Nephron progenitor cell (in vitro differentiated cells): ENCODE measurements at places on chromosomes 6 and 20.

- DNase-seq: no peak
- no peaks in the 10 kb centered on the region for H3K27me3 ChIP-seq
- H3K4me3 ChIP-seq: peak overlapping the region; percentile 35
- H3K36me3 ChIP-seq: peaks cover 22% of the 10 kb centered on the region
- peak overlapping the region; percentile 94 for H3K27ac ChIP-seq
Measured at GRCh38 chr6:139625081-139625939, 250.9 kb upstream of the CITED2 start.

- no peak overlapping the region for H3K27ac ChIP-seq
- no peak for DNase-seq
- H3K4me3 ChIP-seq: no peak overlapping the region
- H3K36me3 ChIP-seq: peaks cover 29% of the 10 kb centered on the region
- no peaks in the 10 kb centered on the region for H3K27me3 ChIP-seq
- H3K4me1 ChIP-seq: peaks cover 8% of the 10 kb centered on the region
Measured at GRCh38 chr6:57207141-57207540, 15.0 kb downstream of the RAB23 start.

GRCh38 chr20:891706-892080 lies 24.4 kb downstream of the ANGPT4 start:
- peaks cover 15% of the 10 kb centered on the region for H3K27me3 ChIP-seq
- peak; percentile 21 for DNase-seq
- H3K27ac ChIP-seq: no peak overlapping the region
- H3K4me1 ChIP-seq: peaks cover 35% of the 10 kb centered on the region
- no peak overlapping the region for H3K4me3 ChIP-seq

- H3K4me3 ChIP-seq: no peak overlapping the region
- peaks cover 4% of the 10 kb centered on the region for H3K27me3 ChIP-seq
- no peak overlapping the region for H3K27ac ChIP-seq
- DNase-seq: no peak
- no peaks in the 10 kb centered on the region for H3K36me3 ChIP-seq
Measured at GRCh38 chr6:46098678-46099077, 31.1 kb upstream of the ENPP4 start.

DNA sequence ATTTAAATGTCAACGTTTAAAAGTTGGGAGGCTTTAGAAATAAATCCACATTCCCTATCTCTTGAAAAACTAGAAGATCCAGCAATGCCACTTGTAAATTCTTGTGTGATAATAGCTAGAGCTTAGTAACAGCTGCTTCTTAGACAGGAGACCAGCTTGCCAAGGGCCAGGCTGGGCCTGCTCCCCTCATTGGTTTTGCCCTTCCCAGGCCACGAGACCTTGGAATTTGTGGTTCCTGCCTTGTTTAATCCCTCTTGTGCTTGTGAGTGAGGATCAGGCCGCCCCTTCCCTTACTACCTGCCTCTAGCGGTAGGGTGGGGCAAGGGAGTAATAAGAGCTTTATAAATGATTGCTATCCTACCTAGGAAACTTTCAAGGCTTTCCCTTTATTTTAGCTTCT lies 363.5 kb downstream of the SYNE1 start:
- H3K36me3 ChIP-seq: peaks cover 9% of the 10 kb centered on the region
- DNase-seq: no peak
- no peak overlapping the region for H3K27ac ChIP-seq
- peaks cover 2% of the 10 kb centered on the region for H3K27me3 ChIP-seq
- H3K4me1 ChIP-seq: peaks cover 17% of the 10 kb centered on the region

DNA sequence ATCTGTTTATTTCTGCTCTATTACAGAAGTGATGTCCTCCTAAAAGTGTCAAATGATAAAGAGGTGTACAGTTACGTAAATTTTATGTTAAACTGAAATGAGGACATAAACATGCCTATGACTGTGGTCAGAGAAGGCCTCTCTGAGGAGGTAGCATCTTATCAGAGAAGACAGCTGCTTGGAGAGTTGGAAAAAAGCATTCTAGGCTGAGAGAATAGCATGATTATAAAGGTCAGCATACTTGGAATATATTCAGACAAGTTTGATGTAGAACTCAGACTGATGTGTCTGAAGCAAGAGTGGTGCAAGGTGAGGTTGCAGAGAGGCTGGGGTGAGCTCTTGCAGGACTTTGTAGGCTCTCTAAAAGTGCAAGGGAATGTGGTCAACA lies 3.1 kb upstream of the PCNA start:
- H3K27ac ChIP-seq: no peak overlapping the region
- no peak for DNase-seq
- H3K4me3 ChIP-seq: no peak overlapping the region
- H3K36me3 ChIP-seq: peaks cover 2% of the 10 kb centered on the region
- peaks cover 42% of the 10 kb centered on the region for H3K4me1 ChIP-seq

GRCh38 chr6:84774157-84774984 lies 10.0 kb upstream of the TBX18 start:
- peaks cover 16% of the 10 kb centered on the region for H3K4me1 ChIP-seq
- H3K27me3 ChIP-seq: peaks cover 97% of the 10 kb centered on the region
- peak; percentile 80 for DNase-seq
- no peaks in the 10 kb centered on the region for H3K36me3 ChIP-seq

DNA sequence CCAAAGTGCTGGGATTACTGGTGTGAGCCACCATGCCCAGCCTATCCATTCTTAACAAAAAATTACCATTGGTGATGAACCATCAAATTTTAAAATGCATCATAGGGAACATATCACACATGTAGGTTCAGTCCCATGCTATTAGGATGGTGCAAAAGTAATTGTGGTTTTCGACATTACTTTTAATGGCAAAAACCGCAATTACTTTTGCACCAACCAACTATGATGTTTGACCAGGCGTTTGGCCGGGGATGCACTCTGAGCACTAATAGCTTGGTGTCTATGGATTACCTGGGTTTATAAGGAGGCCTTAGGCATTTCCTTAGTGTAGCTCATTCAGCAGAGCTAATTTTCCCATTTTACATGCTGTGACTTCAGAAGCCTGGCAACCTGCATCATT lies 246.5 kb upstream of the SUPT3H start:
- no peaks in the 10 kb centered on the region for H3K27me3 ChIP-seq
- DNase-seq: no peak
- no peaks in the 10 kb centered on the region for H3K36me3 ChIP-seq
- H3K27ac ChIP-seq: no peak overlapping the region
- no peak overlapping the region for H3K4me3 ChIP-seq

GRCh38 chr6:120646101-120646500 lies 688.2 kb downstream of the TBC1D32 start:
- no peaks in the 10 kb centered on the region for H3K27me3 ChIP-seq
- DNase-seq: peak; percentile 4
- no peaks in the 10 kb centered on the region for H3K36me3 ChIP-seq
- H3K4me3 ChIP-seq: no peak overlapping the region
- H3K4me1 ChIP-seq: peaks cover 13% of the 10 kb centered on the region

DNA sequence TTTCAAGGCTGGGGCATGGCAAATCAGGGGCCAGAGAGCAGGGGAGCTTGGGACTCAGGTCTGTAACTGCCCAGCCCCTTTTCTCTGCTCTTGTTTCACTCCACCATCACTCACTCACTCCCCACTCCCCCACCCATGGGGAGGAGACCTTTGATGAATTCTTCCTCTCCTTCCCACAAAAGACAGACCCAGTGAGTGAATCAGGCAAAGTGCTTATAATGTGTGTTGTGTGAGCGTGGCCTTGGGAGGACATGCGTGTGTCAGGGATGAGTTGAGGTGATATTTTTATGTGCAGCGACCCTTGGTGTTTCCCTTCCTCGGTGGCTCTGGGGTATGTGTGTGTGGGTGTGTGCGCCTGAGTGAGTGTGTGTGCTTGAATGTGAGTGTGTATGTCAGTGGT lies 1.0 kb upstream of the CUL9 start:
- H3K27ac ChIP-seq: peak overlapping the region; percentile 96
- peaks cover 37% of the 10 kb centered on the region for H3K36me3 ChIP-seq
- H3K4me3 ChIP-seq: peak overlapping the region; percentile 91
- H3K27me3 ChIP-seq: peaks cover 3% of the 10 kb centered on the region

- no peak for DNase-seq
- no peak overlapping the region for H3K4me3 ChIP-seq
- peaks cover 6% of the 10 kb centered on the region for H3K27me3 ChIP-seq
- H3K4me1 ChIP-seq: no peaks in the 10 kb centered on the region
Measured at GRCh38 chr20:4853757-4854560, 132.2 kb downstream of the PRND start.

- no peak overlapping the region for H3K4me3 ChIP-seq
- peaks cover 6% of the 10 kb centered on the region for H3K4me1 ChIP-seq
Measured at GRCh38 chr20:44069203-44070011, 117.6 kb downstream of the JPH2 start.

DNA sequence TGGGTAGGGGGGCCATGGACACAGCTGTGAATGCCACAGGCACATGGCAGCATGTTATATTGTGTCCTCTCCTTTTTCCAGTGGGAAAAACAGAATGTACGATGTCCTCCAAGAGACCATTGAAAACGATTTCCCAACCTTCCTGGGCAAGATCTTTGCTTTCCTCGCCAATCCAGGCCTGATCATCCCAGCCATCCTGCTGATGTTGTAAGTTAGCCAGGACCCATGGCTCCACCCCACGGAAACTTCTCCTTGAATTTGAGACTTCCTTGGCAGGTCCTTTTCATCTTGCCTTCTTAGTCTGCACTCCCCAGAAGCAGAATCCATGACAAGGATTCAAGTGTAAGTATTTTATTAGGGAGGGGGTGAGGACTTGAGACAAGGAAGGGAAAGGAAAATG lies 28.2 kb upstream of the NOP56 start:
- H3K4me1 ChIP-seq: no peaks in the 10 kb centered on the region
- no peaks in the 10 kb centered on the region for H3K36me3 ChIP-seq
- no peak overlapping the region for H3K4me3 ChIP-seq
- H3K27me3 ChIP-seq: peaks cover 51% of the 10 kb centered on the region
- H3K27ac ChIP-seq: no peak overlapping the region

- H3K27me3 ChIP-seq: peaks cover 3% of the 10 kb centered on the region
- no peak overlapping the region for H3K4me3 ChIP-seq
- peaks cover 29% of the 10 kb centered on the region for H3K36me3 ChIP-seq
- H3K27ac ChIP-seq: no peak overlapping the region
- no peak for DNase-seq
Measured at GRCh38 chr6:11223286-11223864, 9.1 kb downstream of the NEDD9 start.

DNA sequence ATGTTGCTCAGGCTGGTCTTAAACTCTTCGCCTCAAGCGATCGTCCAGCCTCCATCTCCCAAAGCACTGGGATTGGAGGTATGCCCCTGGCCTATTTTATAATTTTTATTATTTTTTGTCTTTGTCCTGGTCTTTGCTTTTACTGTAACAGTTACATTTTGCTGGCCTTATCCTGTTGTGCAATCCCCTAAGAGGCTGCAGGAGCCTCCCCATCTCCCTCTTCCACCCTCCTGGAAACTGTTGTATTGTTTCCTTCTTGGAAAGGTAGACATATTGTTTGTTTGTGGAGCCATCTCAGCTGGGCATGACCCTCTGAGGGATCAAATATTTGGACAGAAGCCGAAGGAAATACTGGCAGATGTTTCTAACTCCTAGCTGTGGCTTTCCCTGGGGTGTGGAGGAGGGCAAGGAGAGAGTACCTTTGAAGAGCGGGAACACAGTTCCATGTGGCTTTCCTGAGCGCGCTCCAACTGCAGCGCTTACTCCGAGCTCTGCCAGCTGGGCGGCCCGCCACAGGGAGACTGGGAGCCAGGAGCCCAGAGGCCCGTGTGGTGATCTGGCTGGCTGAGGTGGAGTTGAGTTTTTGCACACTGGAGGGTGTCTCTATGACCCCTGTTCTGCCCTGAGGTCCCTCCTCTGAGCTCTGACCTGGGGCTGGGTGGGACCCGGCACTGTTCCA lies 4.9 kb downstream of the MAPK13 start:
- peaks cover 23% of the 10 kb centered on the region for H3K27me3 ChIP-seq
- no peaks in the 10 kb centered on the region for H3K36me3 ChIP-seq
- peaks cover 50% of the 10 kb centered on the region for H3K4me1 ChIP-seq
- H3K27ac ChIP-seq: no peak overlapping the region
- no peak for DNase-seq

DNA sequence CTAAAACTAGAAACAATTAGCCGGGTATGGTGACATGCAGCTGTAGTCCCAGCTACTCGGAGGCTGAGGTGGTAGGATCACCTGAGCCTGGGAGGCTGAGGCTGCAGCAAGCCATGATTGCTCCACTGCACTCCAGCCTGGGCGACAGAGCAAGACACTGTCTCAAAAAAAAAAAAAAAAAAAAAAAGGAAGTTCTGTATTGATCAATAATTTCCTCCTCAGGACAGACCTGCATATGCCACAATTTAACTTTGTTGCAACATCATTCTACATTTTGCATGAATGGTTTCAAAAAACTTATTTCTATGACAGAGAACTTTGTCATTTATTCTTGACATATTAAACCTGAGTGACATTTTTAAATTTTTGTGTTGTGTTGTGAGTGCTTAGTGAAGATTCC lies 5.5 kb downstream of the DNAJC5 start:
- H3K27ac ChIP-seq: no peak overlapping the region
- no peak for DNase-seq
- H3K36me3 ChIP-seq: peaks cover 11% of the 10 kb centered on the region
- H3K4me3 ChIP-seq: no peak overlapping the region
- H3K4me1 ChIP-seq: peaks cover 32% of the 10 kb centered on the region

GRCh38 chr6:161220346-161220745 lies 53.5 kb downstream of the AGPAT4 start:
- no peaks in the 10 kb centered on the region for H3K27me3 ChIP-seq
- H3K4me1 ChIP-seq: no peaks in the 10 kb centered on the region
- H3K4me3 ChIP-seq: no peak overlapping the region
- no peak for DNase-seq
- peaks cover 99% of the 10 kb centered on the region for H3K36me3 ChIP-seq
- no peak overlapping the region for H3K27ac ChIP-seq

DNA sequence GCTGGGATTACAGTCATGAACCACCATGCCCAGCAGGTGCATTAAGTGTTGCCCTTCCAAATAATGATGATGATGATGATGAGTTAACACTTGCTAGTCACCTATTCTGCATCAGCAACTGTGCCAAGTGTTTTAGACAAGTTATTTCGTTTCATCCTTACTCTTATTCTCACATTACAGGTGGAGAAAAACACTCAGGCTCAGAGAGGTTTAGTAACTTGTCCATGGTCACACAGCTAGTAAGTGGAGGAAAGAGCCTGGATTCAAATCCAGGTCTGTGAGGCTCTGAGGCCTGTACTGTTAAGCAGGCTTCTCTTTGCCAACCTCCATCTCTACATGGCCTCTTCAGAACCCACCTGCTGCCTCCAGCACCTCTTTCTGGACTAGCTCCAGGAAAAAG lies 70.8 kb downstream of the MDGA1 start:
- no peak for DNase-seq
- no peak overlapping the region for H3K27ac ChIP-seq
- no peak overlapping the region for H3K4me3 ChIP-seq
- H3K36me3 ChIP-seq: no peaks in the 10 kb centered on the region
- H3K27me3 ChIP-seq: peaks cover 60% of the 10 kb centered on the region
- H3K4me1 ChIP-seq: peaks cover 17% of the 10 kb centered on the region

- H3K36me3 ChIP-seq: peaks cover 13% of the 10 kb centered on the region
- H3K27ac ChIP-seq: peak overlapping the region; percentile 99
- peak; percentile 78 for DNase-seq
- H3K4me3 ChIP-seq: peak overlapping the region; percentile 99
Measured at GRCh38 chr20:58892141-58892931, 39.8 kb downstream of the GNAS start.
